ENCODE measurements at places on chromosomes 1 and 21.

- peak; percentile 30 for DNase-seq
Observed at GRCh38 chr1:26335774-26336476, 18.0 kb downstream of the CRYBG2 start.

- DNase-seq: no peak
Observed at GRCh38 chr1:27571439-27572018, 32.4 kb downstream of the AHDC1 start.

- DNase-seq: no peak
Observed at GRCh38 chr1:154810571-154810970, 59.5 kb downstream of the KCNN3 start.

DNA sequence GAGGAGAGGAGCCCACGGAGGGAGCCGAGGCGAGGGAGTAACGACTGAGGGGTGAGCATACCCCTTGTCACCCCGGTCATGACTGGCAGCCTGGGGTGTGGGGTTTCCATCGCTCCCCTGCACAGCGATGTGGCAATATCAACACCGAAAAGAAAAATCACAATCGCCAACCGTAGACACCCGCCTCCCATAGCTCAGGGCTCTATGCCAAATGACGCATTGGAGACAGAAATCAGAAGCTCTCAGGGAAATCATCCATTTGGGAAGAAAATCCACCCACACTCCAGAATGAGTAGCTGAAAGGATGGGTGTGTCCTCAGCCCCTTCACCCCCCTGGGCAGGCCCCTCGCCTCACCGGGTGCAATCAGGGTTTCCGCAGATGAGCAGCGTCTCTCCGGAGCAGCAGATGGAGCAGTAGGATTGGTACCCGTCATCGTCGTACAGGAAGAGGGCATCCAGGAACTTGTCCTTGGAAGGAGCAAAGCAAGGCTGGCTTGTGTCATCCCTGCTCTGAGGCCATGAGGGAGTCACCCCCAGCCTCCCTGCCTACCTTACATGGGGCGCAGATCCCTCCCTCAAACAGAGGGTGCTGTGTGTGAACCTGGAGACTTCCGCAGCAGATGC, 2.5 kb downstream of the DNMT3L start:
- DNase-seq: no peak

- peak; percentile 76 for DNase-seq
Observed at GRCh38 chr1:199243423-199244061, 604.7 kb downstream of the PTPRC start.

GRCh38 chr1:46153228-46153627, 20.8 kb upstream of the PIK3R3 start:
- DNase-seq: no peak

DNA sequence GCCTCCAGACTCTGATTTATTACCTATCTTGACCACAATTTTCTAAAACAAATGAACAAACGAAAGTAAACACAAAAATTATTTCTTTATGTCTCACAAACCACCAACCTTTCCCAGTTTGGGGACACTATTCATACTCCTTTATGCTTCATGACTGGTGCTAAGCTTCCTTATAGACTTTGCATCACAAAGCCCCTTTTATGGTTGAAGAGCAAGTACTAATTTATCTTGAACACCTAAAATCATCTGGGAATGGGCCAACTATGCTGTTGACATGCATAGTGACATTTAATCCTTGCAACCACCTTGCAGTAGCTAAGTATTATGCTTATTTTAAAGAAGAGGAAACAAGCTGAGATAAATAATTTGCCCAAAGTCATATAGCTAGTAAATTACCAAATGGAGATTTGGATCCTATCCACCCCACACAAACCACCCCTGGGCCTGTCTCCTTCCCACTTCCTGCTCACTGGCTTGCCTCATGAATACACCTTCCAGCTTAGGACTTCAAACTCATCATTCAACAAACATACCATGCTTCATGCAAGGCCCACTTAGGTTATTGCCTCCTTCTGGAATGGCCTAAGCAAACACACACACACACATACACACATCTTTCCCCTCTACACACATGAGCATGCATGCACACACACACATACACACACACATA, 192.2 kb downstream of the PLPP3 start:
- DNase-seq: no peak

DNA sequence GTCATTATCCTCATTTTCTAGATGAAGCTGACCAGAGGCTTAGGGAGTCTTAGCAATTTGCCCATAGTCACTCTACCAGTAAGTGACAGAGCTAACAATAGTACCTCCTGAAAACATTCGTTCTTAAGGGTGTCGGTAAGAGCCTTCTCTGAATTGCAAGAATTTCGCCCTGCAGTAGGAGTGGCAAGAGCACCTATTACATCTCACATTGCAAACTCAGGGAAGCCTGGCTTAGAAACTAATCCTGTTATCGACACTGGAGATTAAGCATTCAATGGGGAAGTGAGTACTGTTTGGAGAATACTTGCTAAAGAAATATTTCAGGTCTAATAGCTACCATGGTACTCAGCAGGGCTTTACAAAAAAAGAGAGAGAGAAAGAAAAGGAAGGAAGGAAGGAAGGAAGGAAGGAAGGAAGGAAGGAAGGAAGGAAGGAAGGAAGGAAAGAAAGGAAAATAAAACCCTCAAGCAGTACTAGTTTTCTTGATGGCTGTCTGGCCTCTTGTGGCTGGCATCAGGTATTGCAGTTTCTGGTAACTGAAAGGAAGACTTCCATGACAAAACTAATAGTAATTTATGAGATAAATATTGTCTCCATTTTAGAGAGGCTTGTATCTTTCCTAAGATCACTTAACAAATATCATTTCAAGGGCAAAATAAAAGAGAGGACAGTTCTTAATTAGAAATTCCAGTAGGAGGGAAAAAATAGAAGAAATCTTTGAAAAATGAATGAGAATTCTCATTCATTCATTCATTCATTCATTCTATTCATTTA, 10.4 kb downstream of the C1orf226 start:
- peak; percentile 17 for DNase-seq

DNA sequence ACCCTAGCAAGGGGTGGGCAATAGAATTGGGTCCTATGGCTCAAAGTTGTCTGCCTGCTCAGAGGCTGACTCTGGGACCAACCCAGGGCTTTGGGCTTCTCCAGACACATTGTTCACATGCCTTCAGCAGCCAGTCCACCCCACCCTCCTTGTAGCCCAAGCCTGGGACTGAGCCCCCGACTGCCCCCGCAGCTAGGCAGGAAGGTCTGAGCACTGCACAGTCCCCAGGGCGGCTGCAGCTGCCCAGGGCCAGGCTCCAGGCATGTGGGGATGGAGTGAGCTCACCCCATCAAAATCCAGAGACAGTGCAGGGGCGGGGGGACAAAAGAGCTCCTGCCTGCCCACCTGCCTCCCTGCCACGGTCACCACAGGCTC, 35.6 kb downstream of the HSPG2 start:
- DNase-seq: no peak

DNA sequence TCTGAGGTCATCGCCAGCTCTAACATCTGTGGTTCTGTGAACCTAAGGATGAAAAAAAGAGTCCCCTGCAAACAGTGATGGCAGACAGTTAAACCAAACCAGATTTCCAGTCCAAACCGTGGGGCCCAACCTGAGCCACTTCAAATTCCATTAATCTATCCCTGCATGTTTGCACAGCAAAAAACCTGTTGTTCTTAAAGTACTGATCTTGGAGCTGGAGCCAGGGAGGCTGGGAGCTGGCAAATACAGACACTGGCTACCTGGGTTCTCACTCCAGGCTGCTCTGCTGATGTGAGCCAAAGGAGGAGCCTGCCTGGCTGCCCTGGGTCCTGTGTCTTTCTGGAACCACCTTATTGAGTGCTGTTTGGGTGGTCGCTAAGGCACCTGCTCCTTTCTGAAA, 16.4 kb downstream of the LDLRAD1 start:
- no peak for DNase-seq

- DNase-seq: no peak
Observed at GRCh38 chr1:230745071-230745470, 2.1 kb upstream of the CAPN9 start.
